Hippocampal formation (tissue), 2 donors: ENCODE measurements at places on chromosomes 13 and 19.

GRCh38 chr19:33469171-33470039, 52.2 kb downstream of the PEPD start:
- DNase-seq, result no peak

- DNase-seq, result no peak
Observed at GRCh38 chr19:11971041-11971440, 6.2 kb downstream of the ZNF763 start.

DNA sequence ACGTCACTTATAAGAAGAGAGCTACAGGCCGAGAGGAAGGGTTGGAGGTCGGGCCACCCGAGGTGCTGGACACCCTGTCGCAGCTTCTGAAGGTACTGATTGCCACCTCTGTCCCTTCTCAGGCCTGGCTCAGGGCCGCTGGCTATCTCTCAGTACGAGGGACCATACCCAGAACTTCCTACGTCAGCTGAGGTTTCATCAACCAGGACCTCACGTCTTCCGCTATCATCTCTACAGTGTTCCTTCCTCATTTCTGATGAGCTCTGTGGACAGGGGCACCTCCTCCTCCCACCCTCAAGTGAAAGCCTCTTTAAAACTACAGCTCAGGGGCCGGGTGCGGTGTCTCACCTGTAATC, 58.2 kb upstream of the USE1 start:
- DNase-seq, result no peak

DNA sequence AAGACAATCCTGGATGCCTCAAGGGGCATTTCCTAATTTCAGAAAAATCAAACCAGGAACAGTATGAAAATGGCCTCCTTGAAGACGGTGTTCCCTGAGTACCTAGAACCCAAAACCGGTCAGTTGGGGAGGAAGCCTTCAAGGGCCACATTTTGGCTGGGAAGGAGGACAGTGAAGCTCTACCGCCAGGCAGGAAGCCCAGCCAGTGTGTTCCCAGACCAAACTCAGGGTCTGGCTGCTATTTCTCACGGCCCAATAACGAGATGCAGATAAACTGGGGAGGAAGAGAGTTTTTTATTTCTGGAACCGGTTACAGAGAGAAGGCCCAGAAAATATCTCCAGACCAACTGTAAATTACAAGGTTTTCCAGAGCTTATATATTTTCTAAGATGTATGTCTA, 24.3 kb upstream of the CEACAM21 start:
- no peak for DNase-seq

GRCh38 chr19:10006335-10006708, 4.0 kb downstream of the COL5A3 start:
- DNase-seq, result no peak

- no peak for DNase-seq
Observed at GRCh38 chr13:20512042-20512683, 13.5 kb downstream of the CRYL1 start.
